ENCODE measurements at places on chromosomes 13 and 19.

DNA sequence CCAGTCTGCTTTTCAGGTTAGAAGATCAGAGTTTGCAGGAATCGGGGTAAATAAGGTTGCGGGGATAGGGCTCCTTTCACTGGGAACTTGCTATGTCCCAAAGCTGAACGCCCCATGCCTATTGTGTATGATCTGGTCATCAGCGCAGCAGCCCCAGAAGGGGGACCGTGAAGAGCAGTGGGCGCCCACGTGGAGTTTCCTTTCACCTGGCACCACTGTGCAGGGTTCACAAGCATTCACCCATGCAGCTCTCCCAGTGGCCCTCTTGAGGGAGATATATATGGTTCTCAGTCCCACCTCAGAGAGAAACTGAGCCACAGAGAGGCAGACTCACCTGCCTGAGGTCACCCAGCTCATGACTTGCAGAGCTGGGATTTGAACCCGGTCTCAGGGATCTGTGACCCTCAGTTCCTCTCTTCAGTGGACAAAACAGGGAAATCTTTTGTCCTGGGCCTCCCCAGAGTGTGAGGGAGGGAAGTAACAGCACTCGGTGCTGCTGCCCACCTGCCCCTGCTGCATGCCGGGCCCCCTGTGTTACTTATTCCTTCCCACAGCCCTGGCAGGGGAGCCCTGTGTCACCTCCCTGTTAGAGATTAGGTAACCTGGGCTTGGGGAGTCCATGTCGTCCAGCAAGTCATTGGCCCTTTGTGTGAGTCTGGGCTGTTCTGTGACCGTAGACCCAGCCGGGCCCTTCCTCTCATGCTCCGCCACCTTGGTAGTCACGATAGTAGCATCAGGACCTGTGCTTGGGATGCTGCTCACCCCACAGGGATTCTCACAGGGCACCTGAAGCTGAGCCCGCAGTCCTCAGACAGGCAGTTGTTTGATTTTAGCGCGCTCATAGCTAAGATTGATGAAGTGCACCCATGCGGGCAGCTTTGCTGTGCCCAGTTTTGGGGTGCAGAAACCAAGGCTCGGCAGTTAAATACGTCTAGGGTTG lies 27.9 kb downstream of the PPP5C start:
- no peak for DNase-seq

DNA sequence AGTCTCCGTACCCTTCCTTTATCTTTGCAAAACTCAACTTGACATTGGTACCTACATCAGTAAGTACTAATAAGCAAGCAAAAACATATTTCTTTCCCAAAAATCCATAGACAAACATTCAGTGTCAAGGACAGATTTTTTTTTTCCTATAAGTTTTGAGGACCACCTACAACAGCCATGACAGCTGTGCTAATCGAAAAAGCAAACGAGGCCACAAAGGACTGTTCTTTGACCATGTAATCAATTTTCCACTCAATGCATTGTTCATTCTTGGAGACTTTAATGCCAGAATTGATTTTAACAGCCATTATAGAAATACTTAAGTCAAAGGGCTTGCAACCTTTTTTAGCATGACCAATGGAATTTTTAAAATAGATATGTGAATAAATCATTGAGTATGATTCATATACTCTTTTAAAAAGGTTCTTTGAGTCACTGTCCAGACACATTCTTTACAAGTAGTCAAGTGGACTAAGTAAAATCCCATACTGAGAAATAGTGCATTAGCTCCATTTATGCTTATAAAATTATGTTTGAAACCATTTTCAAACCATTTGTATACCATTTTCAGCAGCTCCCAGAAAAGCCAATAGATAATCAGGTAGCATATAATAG lies 323.9 kb downstream of the MZT1 start:
- no peak for DNase-seq

DNA sequence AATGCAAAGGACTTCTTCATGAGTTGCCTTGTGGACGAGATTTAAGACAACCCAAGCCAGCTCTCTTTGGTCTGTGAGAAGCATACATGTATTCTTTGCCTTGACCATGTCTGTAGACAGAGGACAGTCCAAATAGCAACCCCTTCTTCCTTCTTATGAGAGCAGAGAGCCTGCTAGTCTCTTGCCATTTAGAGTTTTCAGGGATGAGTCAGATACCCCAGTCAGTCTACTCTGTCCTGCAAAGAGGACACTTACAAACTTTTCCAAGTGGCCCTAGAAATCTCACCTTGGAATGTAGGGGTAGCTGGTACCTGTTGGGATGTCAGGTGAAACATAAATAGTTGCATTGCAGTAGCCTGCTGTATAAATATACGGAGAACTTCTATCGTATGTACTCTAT lies 36.7 kb downstream of the DNAJC3 start:
- no peak for DNase-seq

DNA sequence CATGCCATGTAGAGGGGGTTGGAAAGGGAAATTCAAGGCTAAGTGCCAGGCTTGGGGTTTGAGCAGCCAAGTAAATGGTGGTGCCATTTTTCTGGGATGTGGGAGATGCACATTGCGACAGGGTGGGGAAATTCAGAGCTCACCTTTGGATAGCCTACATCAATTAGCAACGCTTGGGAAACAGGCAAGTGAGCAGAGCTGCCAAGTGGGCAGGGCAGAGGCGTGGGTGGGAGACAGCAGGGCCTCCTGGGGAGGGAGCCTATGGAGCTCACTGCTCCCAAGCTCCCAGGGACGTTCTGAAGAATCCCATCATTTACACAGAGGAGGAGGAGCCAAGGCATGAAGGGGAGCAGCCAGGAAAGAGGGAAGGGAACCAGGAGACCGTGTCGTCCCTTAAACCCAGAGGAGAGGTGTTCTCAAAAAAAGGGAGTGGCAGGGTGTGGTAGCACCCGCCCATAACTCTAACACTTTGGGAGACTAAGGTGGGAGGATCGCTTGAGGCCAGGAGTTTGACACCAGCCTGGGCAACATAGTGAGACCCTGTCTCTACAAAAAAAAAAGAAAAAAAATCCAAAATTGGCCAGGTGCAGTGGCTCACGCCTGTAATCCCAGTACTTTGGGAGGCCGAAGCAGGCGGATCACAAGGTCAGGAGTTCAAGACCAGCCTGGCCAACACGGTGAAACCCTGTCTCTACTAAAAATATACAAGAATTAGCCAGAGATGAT lies 11.5 kb upstream of the CCNE1 start:
- DNase-seq = no peak

DNA sequence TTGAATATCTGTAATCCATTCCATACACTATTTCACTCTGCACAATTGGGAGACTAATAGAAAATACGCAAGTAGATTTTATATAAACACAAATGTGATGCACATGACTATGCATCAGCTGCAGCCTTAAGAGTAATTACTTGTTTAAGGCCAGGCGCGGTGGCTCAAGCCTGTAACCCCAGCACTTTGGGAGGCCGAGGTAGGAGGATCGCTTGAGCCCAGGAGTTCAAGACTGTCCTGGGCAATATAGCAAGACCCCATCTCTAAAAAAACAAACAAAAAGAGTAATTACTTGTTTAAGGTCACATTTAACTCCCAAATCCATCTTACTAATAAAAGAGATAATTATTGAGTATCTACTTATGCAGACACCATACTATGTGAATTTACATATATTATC lies 18.0 kb downstream of the IPO5 start:
- no peak for DNase-seq

- no peak for DNase-seq
These were observed 428.2 kb upstream of the KLF12 start for GRCh38 chr13:74562381-74562780.

GRCh38 chr19:34644991-34645461 lies 31.9 kb downstream of the SCGB2B2 start:
- DNase-seq = no peak

DNA sequence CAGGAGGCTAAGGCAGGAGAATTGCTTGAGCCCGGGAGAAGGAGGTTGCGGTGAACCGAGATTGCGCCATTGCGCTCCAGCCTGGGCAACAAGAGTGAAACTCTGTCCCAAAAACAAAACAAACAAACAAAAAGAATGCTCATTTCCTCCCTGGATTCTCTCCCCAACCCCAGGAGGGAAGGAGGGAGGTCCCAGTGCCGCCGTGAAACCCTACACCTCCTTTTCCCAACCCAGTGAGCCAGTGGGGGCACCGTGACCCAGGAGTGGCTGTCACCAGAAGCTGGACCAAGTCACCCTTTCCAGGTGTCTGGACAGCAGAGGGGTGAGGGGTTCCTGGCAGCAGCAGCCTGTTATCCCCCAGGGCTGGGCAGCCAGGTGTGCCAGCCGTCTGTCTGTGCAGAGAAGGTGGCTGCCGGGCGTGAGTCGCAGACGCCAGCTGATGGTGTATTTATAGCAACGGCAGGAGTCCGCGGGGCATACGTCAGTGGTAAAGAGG lies 23.5 kb downstream of the NFIC start:
- DNase-seq = no peak

GRCh38 chr13:24279327-24280110 lies 29.9 kb upstream of the C1QTNF9 start:
- no peak for DNase-seq

DNA sequence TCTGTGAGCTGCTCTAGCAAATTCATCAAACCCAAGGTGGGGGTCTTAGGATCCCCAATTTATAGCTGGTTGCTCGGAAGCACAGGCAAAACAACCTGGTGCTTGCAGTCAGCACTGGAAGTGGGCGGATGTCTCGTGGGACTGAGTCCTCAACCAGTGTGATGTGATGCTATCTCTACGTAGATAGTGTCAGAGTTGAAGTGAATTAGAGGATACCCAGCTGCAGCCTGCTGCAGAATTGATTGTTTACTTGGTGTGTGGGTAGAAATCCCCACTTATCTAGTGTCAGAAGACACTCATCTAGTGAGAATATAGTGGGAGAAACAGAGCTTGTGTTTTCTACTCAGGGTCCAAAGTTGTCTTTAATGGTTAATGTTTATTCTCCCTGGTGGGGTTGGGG lies 63.3 kb downstream of the CBY2 start:
- DNase-seq = no peak

DNA sequence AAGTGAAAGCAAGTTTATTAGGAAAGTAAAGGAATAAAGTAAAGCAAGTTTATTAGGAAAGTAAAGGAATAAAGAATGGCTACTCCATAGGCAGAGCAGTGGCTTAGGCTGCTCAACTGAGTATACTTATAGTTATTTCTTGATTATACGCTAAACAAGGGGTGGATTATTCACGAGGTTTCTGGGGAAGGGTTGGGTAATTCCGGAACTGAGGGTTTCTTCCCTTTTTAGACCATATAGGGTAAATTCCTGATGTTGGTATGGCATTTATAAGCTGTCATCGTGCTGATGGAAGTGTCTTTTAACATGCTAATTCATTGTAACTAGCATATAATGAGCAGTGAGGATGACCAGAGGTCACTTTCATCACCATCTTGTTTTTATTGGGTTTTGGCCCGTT lies 194.3 kb downstream of the DLEU7 start:
- DNase-seq = no peak

- DNase-seq = no peak
These were observed 76.1 kb downstream of the KL start for GRCh38 chr13:33092073-33092987.

- no peak for DNase-seq
These were observed 8.7 kb downstream of the SIRT2 start for GRCh38 chr19:38890686-38891085.

GRCh38 chr13:101019126-101019525 lies 344.5 kb upstream of the TMTC4 start:
- no peak for DNase-seq

- no peak for DNase-seq
These were observed 2166.4 kb downstream of the PCDH9 start for GRCh38 chr13:65063753-65064152.

- no peak for DNase-seq
These were observed 24.4 kb downstream of the PLA2G4C start for GRCh38 chr19:48085904-48086864.

DNA sequence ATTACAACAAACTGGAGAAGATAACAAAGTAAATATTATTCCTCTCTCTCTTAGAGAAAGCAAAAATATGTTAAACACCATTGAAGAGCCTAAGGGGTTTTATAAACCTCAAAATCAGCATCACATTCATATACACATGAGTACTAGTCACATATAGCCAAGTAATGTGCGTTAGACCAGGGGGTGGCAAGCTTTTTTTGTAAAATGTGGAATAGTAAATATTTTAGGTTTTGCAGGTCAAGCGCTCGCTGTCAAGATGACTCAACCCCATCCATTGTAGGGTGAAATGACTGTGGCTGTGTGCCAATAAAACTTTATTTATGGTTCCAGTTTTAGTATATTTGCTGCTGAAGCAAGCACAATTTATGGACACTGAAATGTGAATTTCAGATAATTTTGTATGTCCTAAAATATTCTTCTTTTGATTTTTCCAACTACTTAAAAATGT lies 21.7 kb downstream of the RFX2 start:
- no peak for DNase-seq

DNA sequence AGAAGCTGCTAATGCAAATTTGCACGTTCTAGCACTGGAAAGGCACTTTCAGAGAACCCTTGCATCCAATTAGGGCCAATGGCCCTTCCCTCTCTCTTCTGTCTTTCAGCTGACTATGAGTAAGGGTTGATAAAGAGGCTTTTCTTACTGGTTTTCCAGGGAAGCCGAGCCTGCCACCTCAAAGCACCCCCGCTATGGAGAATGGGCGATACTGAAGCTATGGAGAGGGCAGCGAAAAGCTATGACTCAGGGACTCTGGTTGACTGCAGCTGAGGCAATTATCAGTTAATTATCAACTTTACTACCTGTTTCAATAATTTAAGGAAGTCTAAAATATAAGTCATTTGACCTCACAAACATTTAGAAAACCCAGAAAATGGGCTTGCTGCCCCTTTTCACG lies 115.8 kb downstream of the TRPC4 start:
- DNase-seq = no peak

- DNase-seq = no peak
These were observed 47.2 kb downstream of the PEX11G start for GRCh38 chr19:7441468-7442146.

DNA sequence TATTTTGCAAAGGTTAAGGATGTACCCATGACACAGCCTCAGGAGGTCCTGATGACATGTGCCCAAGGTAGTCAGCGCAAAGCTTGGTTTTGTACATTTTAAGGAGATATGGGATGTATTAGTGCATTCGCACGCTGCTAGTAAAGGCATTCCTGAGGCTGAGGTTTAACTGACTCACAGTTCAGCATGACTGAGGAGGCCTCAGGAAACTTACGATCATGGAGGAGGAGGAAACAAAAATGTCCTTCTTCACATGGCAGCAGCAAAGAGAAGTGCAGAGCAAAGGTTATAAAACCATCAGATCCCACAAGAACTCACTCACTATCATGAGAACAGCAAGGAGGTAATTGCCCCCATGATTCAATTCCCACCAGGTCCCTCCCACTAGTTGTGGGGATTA lies 1017.4 kb downstream of the EFNB2 start:
- no peak for DNase-seq

DNA sequence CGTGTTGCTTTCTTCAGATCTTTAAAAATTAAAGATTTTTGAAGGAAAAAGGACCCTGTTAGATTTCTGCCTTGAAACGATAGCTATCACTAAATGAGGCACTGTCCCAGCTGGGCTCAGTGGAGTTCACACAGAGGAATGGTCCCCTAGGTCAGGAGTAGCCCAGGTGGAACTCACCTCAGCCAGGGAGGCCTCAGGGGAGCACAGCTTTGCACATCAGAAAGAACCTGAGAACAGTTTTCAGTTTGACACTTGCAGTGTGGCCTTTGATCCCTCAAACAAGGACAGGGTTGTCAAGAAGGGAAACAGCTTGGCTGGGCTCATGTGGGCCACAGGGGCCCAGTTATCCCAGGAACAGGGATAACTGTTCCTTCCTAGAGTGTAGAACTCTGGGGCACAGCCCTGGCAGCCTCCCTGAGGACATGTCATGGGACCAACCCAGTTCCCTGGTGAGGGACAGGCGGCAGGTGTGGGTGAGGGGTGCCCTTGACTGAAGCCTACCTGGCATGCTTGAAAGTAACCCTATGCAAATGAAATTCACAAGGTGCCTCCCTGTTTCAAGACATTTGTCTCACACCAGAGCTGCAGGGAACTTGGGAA lies 59.4 kb downstream of the CHST8 start:
- DNase-seq = no peak

Data from stimulated activated CD8-positive, alpha-beta memory T cell treated with anti-CD3 and anti-CD28 coated beads, Interleukin-15, amount 100 ng/mL, for 48 hours (primary cell).